Brain microvascular endothelial cell (primary cell): ENCODE measurements at places on chromosomes 4 and X.
A peak's percentile ranks its signal among the peaks of the same experiment; 100 is the strongest.

DNA sequence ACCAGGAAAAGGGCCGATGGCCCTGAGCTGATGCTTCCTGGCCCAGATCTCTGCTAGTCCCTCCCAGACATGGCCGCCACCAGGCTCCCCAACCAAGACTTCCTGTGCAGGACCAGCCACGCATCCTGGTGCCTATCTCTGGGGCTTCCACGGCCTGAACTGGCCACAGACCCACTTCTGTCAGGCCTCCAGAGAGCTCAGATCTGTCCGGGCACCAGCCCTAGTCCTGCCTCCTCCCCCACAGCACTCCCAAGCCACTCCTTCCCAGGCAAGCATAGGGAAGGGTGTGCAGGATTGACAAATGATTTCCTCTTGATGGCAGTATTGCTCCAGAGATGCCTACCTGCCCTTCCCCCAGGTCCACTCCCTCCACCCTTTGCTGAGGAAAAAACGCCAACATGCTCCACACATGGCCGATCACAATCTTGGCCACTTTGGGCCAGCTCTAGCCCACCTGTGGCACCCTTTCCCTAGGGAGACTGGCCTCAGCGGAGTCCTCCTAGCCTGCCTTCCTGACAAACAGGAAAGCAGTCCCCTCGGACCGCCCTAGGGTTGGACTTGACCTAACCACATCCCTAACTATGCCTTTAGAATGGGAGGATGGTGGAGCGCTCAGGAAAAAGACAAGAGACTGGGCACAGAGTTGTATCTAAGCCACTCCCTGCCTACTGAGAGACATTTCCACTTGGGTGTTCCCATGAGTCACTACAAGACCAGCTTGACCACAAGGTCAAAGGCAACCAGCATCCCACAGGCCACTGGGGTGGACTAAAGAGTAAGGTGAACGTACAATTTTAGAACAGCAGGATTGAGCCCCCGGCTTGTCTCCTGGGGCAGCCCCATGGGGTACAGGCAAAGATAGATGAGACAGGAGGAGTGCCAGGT lies 277.5 kb upstream of the AGTR2 start:
- DNase-seq = peak; percentile 28

DNA sequence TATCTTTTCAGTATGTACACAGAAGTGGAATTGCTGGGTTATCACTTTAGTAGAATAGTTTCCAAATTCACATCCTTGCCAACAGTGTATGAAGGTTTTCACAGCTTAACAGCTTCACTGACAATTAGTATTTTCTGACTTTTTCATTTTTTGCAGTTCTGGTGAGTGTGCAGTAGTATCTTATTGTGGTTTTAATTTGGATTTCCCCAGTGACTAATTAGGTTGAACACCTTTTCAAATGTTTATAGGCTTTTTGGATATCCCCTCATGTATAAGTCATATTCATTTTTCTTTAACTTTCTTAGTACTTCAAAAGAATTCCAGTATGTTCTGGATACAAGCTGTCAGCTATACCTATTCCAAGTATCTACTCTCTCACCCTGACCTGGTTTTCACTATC lies 37.1 kb downstream of the BRCC3 start:
- no peak for DNase-seq

- DNase-seq = no peak
Measured at GRCh38 chr4:81471298-81471587, 464 bp downstream of the RASGEF1B start.

DNA sequence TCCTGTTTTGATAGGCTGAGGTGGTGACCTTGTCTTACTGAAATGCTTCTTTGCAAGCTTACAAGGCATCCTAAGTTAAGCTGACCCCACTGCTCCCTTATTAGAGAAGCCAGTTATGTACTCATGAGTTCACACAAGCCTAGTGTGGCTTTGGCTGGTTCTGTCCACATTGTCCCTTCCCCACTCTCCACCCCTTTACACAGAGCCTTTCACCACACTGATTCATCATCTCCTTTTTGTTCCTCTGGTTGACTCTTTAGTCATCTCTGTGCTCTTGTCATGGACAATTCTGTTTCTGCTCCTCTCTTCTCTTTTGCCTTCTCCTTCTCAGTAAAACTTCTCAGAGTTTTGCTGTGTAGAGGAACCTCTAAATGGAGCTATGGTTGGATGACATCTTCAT lies 4.9 kb downstream of the CHRNA9 start:
- DNase-seq = no peak

DNA sequence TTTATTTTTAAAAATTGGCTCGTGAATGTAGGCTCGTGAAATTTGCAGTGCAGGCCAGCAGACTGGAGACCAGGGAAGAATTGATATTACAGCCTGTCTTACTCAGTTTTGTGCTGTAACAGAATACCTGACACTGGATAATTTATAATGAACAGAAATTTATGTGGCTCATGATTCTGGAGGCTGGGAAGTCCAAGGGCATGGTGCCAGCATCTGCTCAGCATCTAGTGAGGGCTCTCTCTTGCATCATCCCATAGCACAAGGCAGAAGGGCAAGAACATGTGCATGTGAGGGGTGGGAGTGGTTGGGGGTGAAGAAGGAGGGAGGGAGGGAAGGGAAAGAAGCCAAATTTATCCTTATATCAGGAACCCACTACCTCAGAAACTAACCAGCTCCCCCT lies 13.7 kb upstream of the CLTRN start:
- no peak for DNase-seq

DNA sequence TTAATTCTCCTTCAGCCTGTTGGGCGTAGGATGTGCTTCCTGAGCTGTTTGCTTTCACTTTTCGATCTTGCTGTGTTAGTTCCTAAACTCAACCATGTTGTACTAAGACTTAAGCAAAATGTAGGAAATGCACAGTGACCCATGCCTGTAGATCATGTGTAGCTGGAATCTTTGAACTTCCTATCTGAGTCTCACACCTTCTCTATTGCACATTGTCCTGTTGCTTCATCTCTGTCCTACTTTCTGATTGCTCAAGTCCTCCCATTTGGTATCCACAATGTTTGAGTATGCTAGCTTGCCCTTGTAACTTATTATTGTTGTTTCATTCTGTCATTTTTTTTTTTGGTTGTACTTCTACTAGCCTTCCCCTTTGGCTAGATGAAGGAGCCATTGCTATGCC lies 239.6 kb downstream of the PPP1R2C start:
- no peak for DNase-seq
